A549 treated with ZK216348 at 1 μM for 4 hours (cell line): ENCODE measurements at places on chromosomes 16 and 17. TPM values are rescaled to one million over a fixed set of nuclear protein-coding genes. Genes with fewer than 3 reads are reported as not detected.

ALOX15 gene
- total RNA-seq: 0.11 to 0.17 TPM (median 0.14 TPM) in 4 of 5 replicates, not detected in the other

SMTNL2 gene
- 0.24 to 1.3 TPM (median 0.73 TPM) in 5 replicates for total RNA-seq

SEZ6 gene
- not detected in 5 replicates for total RNA-seq

DNAJA2 gene
- total RNA-seq: 70.3 to 81.6 TPM (median 75.8 TPM) in 5 replicates

ARL17A gene
- 4.1 to 5.9 TPM (median 4.9 TPM) in 5 replicates for total RNA-seq

PROCA1 gene
- total RNA-seq: 1.1 to 1.8 TPM (median 1.4 TPM) in 5 replicates

EME2 gene
- total RNA-seq: 5.3 to 12.7 TPM (median 10.6 TPM) in 5 replicates

KIF2B gene
- total RNA-seq: not detected in 5 replicates

SLC35G3 gene
- total RNA-seq: not detected in 5 replicates

KRTAP4-1 gene
- total RNA-seq: 0.32 TPM in 1 of 5 replicates, not detected in the others

RNF43 gene
- 0.34 to 0.64 TPM (median 0.39 TPM) in 5 replicates for total RNA-seq

MT1H gene
- total RNA-seq: not detected in 5 replicates

CD7 gene
- total RNA-seq: 0.11 TPM in 1 of 5 replicates, not detected in the others
